ENCODE measurements at places on chromosomes 11 and 22.
A peak's percentile ranks its signal among the peaks of the same experiment; 100 is the strongest.

GRCh38 chr22:44042249-44043218 lies 18.4 kb downstream of the PARVB start:
- DNase-seq, result no peak

DNA sequence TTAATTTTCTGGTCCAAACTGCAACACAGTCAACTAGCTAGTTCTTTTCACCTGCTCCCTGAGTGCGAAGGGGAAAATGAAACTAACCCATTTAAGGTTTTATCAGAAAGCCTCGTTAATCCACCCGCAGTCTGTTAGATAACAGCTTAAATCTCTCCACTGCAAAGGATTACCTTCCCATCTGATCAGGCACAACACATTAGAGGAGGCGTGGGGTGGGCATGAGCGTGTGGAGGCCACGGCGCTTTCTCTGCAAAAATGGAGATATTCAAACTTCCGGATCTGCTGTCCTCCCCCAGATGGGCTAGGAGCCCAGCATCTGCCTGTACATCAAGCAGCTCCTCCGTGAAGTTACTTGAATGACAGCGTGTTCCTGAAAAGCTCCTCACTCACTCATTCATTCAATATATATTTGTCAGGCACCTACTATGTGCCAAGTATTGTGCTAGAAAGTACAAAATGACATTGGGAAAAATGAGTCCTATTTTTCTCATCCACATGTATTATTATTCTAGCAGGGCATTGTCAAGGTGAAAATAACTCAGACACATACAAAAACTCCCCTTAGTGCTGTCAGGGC lies 13.5 kb upstream of the ANKK1 start:
- DNase-seq, result no peak

DNA sequence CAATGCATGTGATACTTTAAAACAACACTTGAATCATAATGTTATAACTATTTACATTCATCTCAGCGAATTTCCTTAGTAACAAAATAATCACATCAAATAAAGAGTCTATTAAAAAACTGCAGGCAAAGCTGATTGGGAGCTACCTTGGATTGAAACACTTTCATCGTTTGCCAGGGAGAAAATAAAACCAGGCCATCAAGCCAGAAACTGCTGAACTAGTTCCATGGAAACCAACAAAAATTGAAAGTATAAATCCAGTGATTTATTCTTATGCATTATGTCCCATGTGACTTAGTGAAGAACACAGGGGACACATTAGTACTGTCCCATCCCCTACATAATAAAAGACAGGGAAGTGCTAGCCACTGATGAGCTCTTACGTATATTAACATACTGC lies 21.7 kb downstream of the SLC35F2 start:
- DNase-seq, result no peak

DNA sequence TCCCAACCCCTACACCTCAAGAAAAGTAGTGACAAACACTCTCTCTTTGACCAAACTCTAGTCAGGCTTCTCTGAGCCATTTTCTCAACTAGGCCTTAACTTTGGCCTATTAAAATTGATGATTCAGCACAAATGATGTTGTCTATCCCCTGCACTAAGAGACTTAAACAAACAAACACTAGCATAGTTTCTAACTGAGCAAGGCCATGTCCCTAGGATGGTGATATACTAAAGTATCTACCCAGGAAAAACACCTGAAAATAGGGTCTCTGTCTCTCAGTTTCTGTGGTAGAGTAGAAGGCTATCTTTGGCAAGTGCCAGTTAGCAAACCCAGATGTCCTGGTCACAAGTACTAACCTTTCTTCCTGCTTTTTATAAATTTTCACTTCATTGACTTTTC lies 219.7 kb upstream of the ANO3 start:
- no peak for DNase-seq

DNA sequence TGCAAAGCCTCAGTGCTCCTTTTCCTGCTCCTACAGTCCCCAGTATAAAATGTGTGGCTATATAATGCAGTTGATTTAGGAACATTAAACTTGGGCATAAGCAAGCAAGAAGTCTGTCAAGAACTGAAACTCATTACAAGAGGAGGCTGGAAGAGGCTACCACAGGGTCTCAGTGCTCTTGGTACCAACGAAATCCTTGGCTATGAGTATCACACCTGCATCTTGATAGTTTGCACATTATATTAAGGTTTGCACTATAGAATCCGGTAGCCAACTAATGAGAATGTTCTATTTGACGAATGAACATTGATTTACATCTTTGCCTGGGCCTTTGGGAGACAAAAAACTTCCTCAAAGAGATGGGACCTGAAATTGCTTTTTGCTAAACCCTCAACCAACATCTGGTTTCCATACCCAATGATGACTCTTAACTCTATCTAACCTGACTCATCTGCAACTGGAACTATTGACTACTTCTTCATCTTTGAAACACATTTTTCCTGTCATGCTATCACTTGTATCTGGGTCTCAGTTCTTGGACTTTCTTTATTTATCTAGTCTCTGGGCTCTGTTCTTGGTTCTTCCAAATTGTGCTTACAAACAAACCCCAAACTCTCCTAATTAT lies 207.2 kb upstream of the CTSC start:
- DNase-seq, result no peak

- DNase-seq, result no peak
Observed at GRCh38 chr22:44776605-44777363, 24.4 kb downstream of the ARHGAP8 start.

DNA sequence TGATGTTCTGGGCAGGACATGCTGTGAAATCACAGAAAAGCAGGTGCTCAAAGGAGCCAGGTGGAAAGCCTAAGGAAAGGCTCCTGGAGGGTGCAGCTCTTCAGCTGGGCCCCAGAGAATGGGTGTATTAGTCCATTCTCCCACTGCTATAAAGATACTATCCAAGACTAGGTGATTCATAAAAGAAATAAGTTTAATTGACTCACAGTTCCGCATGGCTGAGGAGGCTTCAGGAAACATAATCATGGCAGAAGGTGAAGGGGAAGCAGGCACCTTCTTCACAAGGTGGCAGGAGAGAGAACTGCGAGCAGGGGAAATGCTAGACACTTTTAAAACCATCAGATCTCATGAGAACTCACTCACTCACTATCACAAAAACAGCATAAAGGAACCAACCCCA lies 43.1 kb upstream of the DEUP1 start:
- DNase-seq, result no peak

DNA sequence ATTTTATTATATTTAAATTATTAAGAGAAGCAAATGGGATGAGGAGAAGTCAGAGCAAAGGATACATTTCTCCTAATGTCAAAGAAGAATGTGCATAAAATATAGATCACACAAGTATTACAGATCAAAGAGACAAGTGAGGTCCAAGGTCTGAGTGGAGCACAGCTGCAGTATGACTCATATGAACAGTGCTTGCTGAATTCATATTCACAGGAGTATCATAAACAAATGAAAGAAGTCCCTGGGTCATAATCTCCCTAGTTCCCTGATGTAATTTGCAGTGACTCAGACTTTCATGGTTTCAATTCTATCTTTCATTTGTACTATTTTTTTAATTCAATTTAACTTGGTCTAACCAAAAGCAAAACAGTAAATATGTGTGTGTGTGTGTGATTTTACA lies 499.0 kb upstream of the CCDC179 start:
- DNase-seq, result peak; percentile 77

DNA sequence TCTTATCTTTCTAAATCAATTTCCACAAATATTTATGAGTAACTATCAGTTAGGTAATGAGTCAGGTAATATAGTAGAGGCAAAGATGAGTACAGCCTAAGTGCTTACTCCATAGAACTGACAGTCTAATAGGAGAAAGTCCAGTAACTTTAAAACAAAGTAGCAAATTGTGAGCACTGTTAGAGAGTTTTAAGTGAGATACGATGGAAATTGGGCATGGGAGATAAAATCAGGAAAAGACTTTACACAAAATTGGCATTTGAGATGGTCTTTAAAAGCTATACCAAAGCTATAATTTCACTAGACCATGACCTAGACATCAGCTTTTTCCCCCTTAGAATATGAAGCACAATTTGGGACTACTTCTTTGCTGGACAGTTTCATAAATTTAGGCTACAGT lies 113.7 kb downstream of the CSTPP1 start:
- DNase-seq, result no peak

All from muscle of back (tissue), 13 donors.